ENCODE measurements at places on chromosomes 7 and 10.

- DNase-seq = no peak
- H3K4me3 ChIP-seq = no peak overlapping the region
- no peaks in the 10 kb centered on the region for H3K27me3 ChIP-seq
- no peak overlapping the region for H3K27ac ChIP-seq
- H3K4me1 ChIP-seq = no peaks in the 10 kb centered on the region
- peaks cover under 1% of the 10 kb centered on the region for H3K36me3 ChIP-seq
Measured at GRCh38 chr10:103636492-103636891, 143.0 kb downstream of the NEURL1 start.

DNA sequence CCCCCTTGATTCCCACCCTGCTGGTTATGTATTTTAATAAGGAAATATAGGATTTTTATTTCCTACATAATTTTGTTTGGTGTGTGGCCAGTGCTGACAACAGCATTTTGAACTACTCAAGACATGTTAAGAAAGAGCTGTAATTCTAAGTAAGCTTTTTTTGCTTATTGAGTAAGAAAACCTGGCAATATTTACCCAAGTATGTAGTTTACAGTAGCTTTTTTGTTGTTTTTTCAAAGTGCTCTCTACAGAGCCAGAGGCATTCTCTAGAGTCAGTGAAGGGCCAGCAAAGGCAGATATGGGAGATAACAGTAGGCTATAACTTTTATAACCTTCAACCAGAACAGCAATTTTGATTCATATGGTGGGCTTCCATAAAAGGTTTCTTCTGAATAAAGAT is 63.2 kb upstream of the TMEM168 start:
- no peak for DNase-seq
- H3K36me3 ChIP-seq = no peaks in the 10 kb centered on the region
- no peak overlapping the region for H3K27ac ChIP-seq
- no peaks in the 10 kb centered on the region for H3K27me3 ChIP-seq

- no peaks in the 10 kb centered on the region for H3K4me1 ChIP-seq
- H3K27ac ChIP-seq = no peak overlapping the region
- DNase-seq = no peak
- no peak overlapping the region for H3K4me3 ChIP-seq
- no peaks in the 10 kb centered on the region for H3K36me3 ChIP-seq
- H3K27me3 ChIP-seq = no peaks in the 10 kb centered on the region
Measured at GRCh38 chr10:77202857-77203256, 434.8 kb downstream of the KCNMA1 start.

DNA sequence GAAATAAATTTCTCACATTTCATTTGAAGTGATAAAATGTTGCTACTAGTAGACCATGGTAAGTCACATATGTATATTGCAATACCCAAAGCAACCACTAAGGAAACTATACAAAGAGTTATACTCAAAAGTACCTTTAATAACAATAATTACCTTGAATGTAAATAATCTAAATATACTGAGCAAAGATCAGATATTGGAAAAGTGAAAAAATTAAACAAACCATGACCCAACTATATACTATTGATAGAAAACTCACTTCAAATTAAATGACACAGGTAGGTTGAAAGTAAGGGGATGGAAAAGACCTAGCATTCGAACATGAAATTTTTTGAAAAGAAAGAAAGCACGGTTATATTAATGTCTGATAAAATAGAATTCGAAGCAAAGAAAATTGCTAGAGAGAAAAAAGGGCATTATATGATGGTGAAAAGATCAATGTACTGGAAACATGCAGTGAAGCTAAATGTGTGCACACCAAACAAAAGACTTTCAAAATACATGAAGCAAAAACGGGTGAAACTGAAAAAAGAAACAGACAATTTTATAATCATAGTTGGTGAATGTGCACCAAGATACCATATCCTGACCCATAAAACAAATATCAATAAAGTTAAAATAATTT is 29.1 kb downstream of the TFPI2 start:
- H3K4me3 ChIP-seq = no peak overlapping the region
- no peaks in the 10 kb centered on the region for H3K4me1 ChIP-seq
- no peak for DNase-seq
- H3K27me3 ChIP-seq = no peaks in the 10 kb centered on the region
- H3K36me3 ChIP-seq = no peaks in the 10 kb centered on the region

GRCh38 chr10:65313406-65313805 is 1612.4 kb upstream of the LRRTM3 start:
- no peak overlapping the region for H3K4me3 ChIP-seq
- H3K4me1 ChIP-seq = no peaks in the 10 kb centered on the region
- no peak for DNase-seq
- H3K36me3 ChIP-seq = no peaks in the 10 kb centered on the region
- H3K27me3 ChIP-seq = no peaks in the 10 kb centered on the region
- H3K27ac ChIP-seq = no peak overlapping the region

- no peaks in the 10 kb centered on the region for H3K36me3 ChIP-seq
- DNase-seq = no peak
- H3K4me1 ChIP-seq = no peaks in the 10 kb centered on the region
Measured at GRCh38 chr10:123648595-123648994, 17.6 kb upstream of the GPR26 start.

DNA sequence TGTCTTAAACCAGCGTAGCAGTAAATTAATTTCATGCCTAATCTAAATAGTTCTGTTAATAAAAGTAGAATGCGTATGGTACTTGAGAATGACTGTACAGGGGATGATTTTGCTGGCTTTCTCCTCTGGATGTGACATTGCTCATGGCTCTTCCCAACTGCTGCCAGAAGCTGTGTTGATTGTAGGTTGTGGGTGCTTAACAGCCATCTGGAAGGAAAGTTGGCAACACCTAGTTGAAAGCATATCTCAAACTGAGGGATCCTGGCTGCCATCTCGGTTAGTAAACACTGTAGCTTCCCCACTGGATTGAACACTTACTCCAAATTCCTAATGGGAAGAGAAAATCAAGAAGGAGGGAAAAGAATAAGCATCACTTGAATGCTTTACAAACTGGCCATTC is 130.9 kb downstream of the NXPH1 start:
- no peaks in the 10 kb centered on the region for H3K4me1 ChIP-seq
- H3K27me3 ChIP-seq = no peaks in the 10 kb centered on the region
- H3K27ac ChIP-seq = no peak overlapping the region
- H3K4me3 ChIP-seq = no peak overlapping the region
- H3K36me3 ChIP-seq = no peaks in the 10 kb centered on the region

GRCh38 chr10:71719042-71719441 is 536 bp downstream of the C10orf105 start:
- no peak overlapping the region for H3K4me3 ChIP-seq
- no peaks in the 10 kb centered on the region for H3K36me3 ChIP-seq
- H3K27me3 ChIP-seq = no peaks in the 10 kb centered on the region
- peaks cover 32% of the 10 kb centered on the region for H3K4me1 ChIP-seq
- no peak overlapping the region for H3K27ac ChIP-seq
- DNase-seq = no peak

- no peaks in the 10 kb centered on the region for H3K36me3 ChIP-seq
- no peaks in the 10 kb centered on the region for H3K4me1 ChIP-seq
- H3K27ac ChIP-seq = no peak overlapping the region
- no peak for DNase-seq
- H3K4me3 ChIP-seq = no peak overlapping the region
Measured at GRCh38 chr10:60167050-60167449, 222.6 kb downstream of the ANK3 start.

DNA sequence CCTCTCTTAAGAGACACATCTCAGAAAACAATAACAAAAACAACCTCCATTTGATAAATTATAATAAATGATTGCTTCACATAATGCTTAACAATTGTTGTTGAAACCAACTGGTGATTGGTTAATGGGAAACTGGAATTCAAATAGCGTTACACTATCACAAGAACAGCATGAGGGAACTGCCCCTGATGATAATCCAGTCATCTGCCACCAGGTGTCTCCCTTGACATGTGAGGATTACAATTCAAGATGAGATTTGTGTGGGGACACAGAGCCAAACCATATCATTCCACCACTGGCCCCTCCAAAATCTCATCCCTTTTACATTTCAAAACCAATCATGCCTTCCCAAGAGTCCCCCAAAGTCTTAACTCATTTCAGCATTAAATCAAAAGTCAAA is 375.9 kb downstream of the BMPER start:
- no peaks in the 10 kb centered on the region for H3K36me3 ChIP-seq
- no peak overlapping the region for H3K4me3 ChIP-seq
- H3K4me1 ChIP-seq = no peaks in the 10 kb centered on the region
- H3K27me3 ChIP-seq = no peaks in the 10 kb centered on the region

GRCh38 chr10:76012716-76013327 is 581.4 kb downstream of the LRMDA start:
- no peaks in the 10 kb centered on the region for H3K36me3 ChIP-seq
- no peaks in the 10 kb centered on the region for H3K4me1 ChIP-seq
- H3K27me3 ChIP-seq = no peaks in the 10 kb centered on the region
- no peak for DNase-seq
- H3K27ac ChIP-seq = no peak overlapping the region

DNA sequence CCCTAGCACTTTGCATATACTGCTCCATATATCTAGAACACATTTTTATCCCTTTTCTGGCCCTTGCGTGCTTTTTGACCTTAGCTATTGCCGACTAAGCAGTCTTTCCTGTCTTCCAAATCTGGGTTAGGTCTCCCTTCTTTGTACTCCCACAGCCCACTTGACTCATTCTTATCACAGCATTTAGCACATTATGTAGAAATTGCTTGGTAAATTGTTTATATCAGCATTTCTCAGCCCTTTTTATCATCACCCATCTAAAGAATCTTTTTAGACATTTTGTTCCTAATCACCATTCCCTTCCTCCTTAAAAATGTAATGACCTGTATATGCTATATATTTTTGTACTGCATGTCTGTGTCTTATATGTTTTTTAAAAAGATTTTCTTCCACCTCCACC is 101.7 kb downstream of the SDHAF3 start:
- no peak for DNase-seq
- no peaks in the 10 kb centered on the region for H3K36me3 ChIP-seq
- H3K4me1 ChIP-seq = no peaks in the 10 kb centered on the region
- no peak overlapping the region for H3K4me3 ChIP-seq
- H3K27me3 ChIP-seq = no peaks in the 10 kb centered on the region

GRCh38 chr7:109611656-109612055 is 1042.0 kb downstream of the DNAJB9 start:
- H3K27ac ChIP-seq = no peak overlapping the region
- H3K4me1 ChIP-seq = no peaks in the 10 kb centered on the region
- H3K4me3 ChIP-seq = no peak overlapping the region

GRCh38 chr7:102287111-102287980 is 678 bp downstream of the SH2B2 start:
- H3K36me3 ChIP-seq = no peaks in the 10 kb centered on the region
- DNase-seq = no peak
- H3K27me3 ChIP-seq = no peaks in the 10 kb centered on the region

- H3K27ac ChIP-seq = no peak overlapping the region
- H3K27me3 ChIP-seq = no peaks in the 10 kb centered on the region
- no peaks in the 10 kb centered on the region for H3K4me1 ChIP-seq
- no peak overlapping the region for H3K4me3 ChIP-seq
- no peaks in the 10 kb centered on the region for H3K36me3 ChIP-seq
- no peak for DNase-seq
Measured at GRCh38 chr10:132888898-132889490, 53.4 kb downstream of the CFAP46 start.

GRCh38 chr7:140876519-140877248 is 48.0 kb downstream of the BRAF start:
- peak; percentile 47 for DNase-seq
- H3K4me3 ChIP-seq = no peak overlapping the region
- H3K4me1 ChIP-seq = peaks cover under 1% of the 10 kb centered on the region
- H3K27me3 ChIP-seq = no peaks in the 10 kb centered on the region

DNA sequence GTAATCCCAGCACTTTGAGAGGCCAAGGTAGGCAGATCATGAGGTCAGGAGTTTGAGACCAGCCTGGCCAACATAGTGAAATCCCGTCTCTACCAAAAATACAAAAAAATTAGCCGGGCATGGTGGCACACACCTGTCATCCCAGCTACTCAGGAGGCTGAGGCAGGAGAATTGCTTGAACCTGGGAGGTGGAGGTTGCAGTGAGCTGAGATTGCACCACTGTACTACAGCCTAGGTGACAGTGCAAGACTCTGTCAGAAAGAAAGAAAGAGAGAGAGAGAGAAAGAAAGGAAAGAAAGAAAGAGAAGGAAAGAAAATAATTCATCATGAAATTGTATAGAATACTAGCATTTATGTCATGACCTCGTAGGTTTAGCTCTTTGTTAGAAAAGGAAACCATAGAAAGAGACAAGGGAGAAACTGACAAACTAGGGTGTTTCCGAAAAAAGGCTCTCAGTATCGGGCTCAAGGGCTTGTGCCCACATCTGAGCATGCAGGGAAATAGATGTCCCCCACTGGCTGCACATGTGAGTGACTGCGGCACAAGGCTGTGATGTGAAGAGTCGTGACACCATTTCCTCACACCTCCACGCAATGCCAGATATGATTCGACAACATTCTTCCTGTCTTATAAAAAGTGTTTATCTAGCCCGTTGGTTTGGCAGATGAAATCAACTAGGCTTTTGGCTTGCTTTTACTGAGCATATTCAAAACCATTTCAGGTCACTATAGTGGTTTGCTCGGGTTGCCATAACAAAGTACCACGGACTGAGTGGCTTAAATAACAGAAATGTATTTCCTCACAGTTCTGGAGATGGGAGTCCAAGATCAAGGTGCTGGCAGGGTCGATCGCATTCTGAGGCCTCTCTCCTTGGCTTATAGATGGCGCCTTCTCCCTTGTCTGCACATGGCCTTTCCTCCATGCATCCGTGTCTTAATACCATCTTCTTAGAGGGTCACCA is 2.0 kb downstream of the SRGN start:
- DNase-seq = peak; percentile 85
- H3K27ac ChIP-seq = peak overlapping the region; percentile 99
- H3K4me3 ChIP-seq = peak overlapping the region; percentile 100

DNA sequence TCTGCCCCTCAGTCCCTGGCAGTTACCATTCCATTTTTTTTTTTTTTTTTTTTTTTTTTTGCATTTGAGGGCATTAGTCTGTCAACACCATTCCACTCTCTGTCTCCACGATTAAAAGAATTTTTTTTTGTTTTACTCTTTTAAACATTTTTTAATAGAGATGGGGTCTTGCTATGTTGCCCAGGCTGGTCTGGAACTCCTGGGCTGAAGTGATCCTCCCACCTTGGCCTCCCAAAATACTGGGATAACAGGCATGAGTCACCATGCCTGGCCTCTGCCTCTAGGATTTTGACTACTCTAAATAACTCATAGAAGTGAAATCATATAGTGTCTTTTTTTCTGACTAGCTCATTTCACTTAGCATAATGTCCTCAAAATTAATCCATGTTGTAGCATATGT is 16.5 kb upstream of the CLDN3 start:
- no peaks in the 10 kb centered on the region for H3K36me3 ChIP-seq
- H3K4me3 ChIP-seq = no peak overlapping the region
- no peaks in the 10 kb centered on the region for H3K27me3 ChIP-seq
- H3K4me1 ChIP-seq = no peaks in the 10 kb centered on the region
- H3K27ac ChIP-seq = no peak overlapping the region

DNA sequence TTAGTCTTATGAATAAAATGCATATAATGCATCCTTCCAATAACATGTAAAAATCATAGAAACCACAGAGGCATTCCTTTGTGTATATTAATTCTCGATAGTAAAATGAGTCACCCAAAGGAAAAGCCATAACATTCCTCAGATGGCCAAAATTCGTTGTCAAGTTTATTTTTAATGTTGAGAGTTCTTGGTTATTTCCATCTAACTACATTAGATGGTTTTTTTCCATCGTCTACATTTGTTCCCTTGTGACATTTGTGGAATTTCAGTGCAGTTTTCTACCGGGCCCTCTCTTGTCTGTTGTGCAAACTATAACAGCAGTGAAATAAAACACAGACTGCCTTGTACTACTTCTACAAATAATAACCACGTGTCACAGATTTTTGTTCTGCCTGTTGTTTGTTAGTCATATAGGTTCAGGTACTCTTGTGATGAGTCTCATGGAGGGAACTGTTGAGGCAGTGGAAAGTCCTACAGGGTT is 54.7 kb upstream of the CCAR1 start:
- no peaks in the 10 kb centered on the region for H3K4me1 ChIP-seq
- H3K27me3 ChIP-seq = no peaks in the 10 kb centered on the region
- no peak overlapping the region for H3K4me3 ChIP-seq
- no peak overlapping the region for H3K27ac ChIP-seq
